ENCODE measurements at places on chromosomes 6 and 20. TPM values are rescaled to one million over a fixed set of nuclear protein-coding genes. Genes with fewer than 3 reads are reported as not detected.

The LPA gene
- not detected for total RNA-seq

The ENPP1 gene
- total RNA-seq: 32.1 TPM

The NUDT3 gene
- 32.4 TPM for total RNA-seq

The CNBD2 gene
- total RNA-seq: 2.9 TPM

The KHDC1L gene
- total RNA-seq: not detected

The GPX5 gene
- not detected for total RNA-seq

The CLVS2 gene
- total RNA-seq: not detected

The RNF39 gene
- not detected for total RNA-seq

The LAMP5 gene
- total RNA-seq: 0.22 TPM

The AVP gene
- total RNA-seq: 0.96 TPM

The UBR2 gene
- total RNA-seq: 26.7 TPM

The SMOC2 gene
- total RNA-seq: 46.3 TPM

The CARMIL1 gene
- total RNA-seq: 10.3 TPM

The ADAM33 gene
- 30.7 TPM for total RNA-seq

The PDE10A gene
- 15.6 TPM for total RNA-seq

The TRAPPC3L gene
- not detected for total RNA-seq

The HLA-DQB1 gene
- total RNA-seq: 21.5 TPM

The FAM110A gene
- total RNA-seq: 3.7 TPM

The ELOVL4 gene
- 0.58 TPM for total RNA-seq

The ACSS1 gene
- total RNA-seq: 14.3 TPM

The KIF13A gene
- total RNA-seq: 48.5 TPM

The GTSF1L gene
- not detected for total RNA-seq

The AURKA gene
- total RNA-seq: 1.4 TPM

The CDH4 gene
- not detected for total RNA-seq

The ARHGAP18 gene
- total RNA-seq: 24.4 TPM

The SASH1 gene
- total RNA-seq: 143 TPM

The DACT2 gene
- total RNA-seq: 0.48 TPM

The PI3 gene
- total RNA-seq: not detected

The TPX2 gene
- 1.1 TPM for total RNA-seq

The BACH2 gene
- 2.0 TPM for total RNA-seq

The DSP gene
- 4.0 TPM for total RNA-seq

The NKAIN4 gene
- total RNA-seq: not detected

The PCMTD2 gene
- total RNA-seq: 33.7 TPM
